ENCODE measurements at places on chromosomes 2 and 18.

DNA sequence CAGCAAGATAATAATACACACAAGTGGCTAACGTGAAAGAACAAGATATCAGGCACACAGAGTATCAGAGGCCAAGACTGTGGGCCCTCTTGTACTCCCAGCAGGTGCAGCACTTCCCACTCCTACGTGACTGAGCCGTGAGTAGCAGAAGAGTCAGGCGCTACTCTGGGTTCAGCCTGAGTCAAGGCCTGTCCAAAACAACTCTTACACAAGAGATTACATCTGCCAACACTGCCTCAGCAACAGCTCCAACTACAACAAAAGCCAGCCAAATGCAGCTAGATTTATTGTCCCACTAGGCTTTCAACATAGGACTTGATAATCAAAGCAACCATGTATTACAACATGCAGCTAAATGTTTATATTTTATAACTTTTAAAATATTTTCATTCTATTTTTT, 56.2 kb downstream of the ITSN2 start:
- no peak for DNase-seq

DNA sequence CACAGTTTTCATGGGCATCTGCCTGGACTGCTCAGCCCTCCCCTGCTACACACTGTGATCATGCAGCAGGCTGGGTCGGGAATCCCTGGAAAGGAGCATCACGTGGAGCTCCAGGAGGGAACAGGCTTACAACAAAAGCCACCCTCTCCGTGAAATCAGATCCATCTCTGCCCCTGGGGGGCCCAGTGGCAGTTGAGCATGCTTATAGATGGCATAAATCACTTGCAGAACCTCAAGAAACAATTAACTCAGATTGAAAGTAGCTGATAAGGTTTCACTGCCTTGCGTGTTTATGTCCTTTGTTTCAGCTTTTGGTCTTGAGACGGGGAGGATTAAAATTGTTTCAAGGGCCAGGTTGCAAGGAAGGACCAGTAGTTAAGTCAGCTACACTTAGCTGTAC, 354.8 kb upstream of the MEIS1 start:
- no peak for DNase-seq

- no peak for DNase-seq
These were observed 747.9 kb downstream of the SOCS6 start for GRCh38 chr18:71036783-71037182.

- DNase-seq: no peak
These were observed 679.7 kb downstream of the METTL4 start for GRCh38 chr18:1891641-1892040.

DNA sequence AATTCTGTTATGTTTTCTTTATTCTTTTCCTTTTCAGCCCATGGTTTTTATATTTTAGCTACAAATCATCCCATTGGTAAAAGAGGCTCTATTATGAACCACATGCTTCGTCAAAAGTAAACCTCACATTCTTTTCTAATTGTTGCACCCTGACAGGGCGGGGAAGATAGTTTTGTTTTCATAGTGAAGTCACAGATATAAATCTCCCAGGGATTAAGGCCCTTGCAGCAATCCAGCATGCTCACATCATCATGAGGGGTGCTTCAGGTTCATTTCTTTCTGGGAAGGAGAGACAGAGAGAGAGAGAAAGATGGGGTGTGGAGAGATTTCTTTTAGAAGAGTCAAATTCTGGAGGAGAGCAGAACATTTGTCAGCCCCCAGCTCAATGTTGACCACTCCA, 124.5 kb upstream of the CDC42EP3 start:
- no peak for DNase-seq

DNA sequence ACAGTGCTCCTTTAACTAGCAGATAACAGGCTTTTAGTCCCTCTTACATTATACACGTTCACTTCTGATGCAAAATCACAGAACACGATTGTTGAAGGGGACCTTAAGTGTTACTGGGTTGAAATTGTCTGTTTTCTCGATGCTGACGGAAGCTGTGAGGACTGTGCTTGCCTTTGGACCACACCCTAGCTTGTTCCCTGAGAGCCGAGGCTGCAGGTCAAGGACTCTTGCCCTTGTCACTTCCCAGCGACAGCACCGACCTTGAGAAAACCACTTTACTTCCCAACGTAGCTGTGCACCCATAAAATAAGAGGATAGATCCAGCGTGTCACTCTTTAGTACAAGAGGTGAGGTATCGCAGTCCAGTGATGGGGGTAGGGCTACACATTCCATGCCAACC, 701.0 kb downstream of the DCDC2C start:
- DNase-seq: no peak

DNA sequence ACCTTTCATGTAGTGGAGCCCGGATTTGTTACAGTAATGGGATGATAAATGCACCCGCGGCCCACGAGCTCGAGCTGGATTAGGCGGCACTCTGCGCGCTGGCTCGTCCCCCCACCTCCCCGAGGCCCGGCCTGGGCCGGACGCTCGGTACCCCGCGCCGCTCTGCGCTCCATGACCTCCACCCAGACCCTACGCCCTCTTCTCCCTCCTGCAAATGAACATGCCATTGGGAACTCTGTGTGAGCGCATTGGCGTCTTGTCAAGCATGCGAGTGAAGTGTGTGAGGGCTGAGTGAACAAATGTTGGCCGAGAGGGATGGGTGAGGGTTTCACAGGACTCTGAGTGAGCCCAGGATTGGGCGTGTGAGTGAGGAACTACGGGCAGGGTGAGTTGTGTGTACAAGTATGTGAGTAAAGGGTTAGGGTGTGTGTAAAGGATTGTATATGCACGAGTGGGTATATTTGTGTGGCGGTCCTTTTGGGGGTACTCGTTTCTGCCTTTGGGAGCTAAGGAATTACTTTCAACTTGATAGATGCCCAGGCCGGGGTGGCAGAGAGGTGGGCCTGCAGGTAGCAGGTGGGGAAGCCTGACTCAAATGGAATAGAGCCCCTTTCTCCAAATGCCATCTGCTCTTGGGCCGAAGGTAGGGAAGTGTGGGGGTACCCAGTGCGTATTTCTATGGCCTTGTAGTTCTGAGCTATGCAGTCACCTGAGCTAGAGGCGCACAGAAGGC, 2.9 kb upstream of the EN1 start:
- DNase-seq: no peak

DNA sequence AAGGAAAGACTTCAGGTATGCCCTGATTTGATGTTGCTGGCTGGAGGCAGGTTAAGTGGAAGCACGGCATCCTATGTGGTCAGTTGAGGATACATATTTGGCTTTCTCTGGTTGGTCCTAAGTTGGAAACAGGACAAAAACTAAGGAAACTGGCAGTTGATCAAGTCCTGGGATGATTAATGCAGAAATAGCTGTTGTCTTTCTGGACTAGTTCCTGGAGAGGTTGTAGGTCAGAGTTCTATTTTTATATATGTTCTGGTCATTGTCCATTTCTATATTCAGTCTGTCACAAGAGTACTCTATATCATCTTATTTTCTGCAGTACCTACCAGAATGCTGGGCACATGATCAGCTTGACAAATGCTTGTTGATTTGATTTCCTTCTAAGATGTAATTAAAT, 4.0 kb upstream of the SLC35F5 start:
- DNase-seq: no peak

- DNase-seq: no peak
These were observed 104.2 kb downstream of the SPTBN1 start for GRCh38 chr2:54560146-54560881.

DNA sequence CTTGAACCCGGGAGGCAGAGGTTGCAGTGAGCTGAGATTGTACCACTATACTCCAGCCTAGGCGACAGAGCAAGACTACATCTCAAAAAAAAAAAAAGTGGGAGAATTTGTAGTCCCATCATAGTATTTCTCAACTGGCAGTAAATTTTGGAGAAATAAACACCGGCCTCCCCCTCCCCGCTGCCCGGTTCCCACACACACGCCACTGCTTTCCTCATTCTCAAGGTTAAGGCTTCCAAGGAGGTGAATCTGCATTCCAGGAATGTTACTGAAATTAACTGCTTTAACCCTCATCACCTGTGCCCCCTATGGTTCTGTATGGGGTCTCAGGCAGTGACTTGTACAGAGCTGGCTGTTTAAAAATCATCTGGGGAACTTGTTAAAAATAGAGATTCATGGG, 49.9 kb downstream of the MRPL35 start:
- DNase-seq: no peak

GRCh38 chr18:75142677-75143076, 66.3 kb downstream of the PTGR3 start:
- DNase-seq: no peak

DNA sequence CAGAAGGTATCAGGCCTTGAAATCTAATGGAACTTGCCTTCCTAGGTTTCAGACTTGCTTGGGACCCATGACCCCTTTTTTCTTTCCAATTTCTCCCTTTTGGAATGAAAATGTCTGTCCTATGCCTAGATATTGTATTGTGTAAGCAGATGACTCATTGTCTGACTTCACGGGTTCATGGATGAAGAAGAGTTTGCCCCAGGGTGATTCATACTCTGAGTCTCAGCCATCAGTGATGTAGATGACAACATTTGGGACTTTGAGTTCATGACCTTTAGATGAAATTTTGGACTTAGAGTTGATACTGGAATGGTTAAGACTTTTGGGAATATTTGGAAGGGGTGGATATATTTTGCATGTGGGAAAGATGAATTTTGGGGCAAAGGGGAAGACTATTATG, 11.2 kb upstream of the SCYGR5 start:
- no peak for DNase-seq

GRCh38 chr2:144235050-144235449, 284.9 kb downstream of the ZEB2 start:
- no peak for DNase-seq

GRCh38 chr2:15940661-15941480, 521 bp downstream of the MYCN start:
- DNase-seq: no peak

GRCh38 chr2:11043245-11043644, 112.0 kb upstream of the SLC66A3 start:
- no peak for DNase-seq

- DNase-seq: no peak
These were observed 9.6 kb downstream of the CACNB4 start for GRCh38 chr2:152089238-152089637.

DNA sequence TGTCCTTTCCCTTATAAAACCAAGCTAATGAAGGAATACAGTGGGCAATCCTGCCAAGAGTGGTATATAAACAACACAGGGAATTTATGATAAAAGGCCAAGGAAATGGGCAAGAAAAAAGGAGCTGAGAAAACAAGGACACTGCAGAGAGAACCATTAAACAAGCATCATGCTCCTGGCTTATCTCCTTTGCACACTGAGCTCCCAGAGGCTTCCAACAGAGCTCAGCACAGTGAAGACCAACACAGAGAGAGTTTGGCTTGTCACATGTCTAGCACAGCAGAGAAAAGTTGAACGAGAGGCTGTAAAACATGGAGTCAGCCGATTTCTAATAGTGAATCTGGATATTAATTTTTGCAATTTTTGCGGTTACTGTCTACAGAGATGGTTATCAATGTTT, 68.0 kb upstream of the KLF7 start:
- DNase-seq: no peak

DNA sequence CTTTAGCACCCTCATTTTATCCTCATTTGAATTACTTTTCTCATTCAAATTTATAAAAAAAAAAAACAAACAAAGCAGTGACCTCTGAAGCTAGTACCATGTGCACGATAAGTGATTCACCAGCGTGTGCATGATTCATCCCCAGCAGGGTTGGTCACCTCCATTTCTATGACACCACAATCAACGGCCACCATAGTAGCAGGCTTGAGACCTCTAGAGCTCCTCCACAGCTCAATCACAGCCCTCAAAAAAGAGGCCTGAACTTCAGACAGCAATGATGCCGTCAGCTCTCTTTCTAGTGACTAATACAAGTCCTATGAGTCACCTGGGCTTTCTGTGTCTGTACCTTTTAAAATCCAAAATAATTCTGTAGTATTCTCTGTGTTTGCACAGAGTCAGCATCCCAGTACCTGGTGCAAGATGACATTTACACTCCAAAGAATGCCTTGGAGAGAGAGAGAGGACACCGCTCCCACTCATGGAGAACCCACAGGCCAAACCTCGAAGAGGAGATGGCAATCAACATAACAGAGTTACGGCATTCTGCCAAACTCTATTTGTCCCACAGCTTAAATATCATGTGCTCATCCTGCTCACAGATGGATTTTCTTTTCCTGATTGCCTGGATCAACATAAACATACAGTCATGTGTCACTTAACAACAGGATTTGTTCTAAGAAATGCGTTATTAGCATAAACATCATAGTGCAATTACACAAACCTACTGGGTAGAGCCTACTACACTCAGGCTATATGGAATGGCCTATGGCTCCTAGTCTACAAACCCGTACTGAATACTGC, 58.7 kb downstream of the L3MBTL4 start:
- no peak for DNase-seq

DNA sequence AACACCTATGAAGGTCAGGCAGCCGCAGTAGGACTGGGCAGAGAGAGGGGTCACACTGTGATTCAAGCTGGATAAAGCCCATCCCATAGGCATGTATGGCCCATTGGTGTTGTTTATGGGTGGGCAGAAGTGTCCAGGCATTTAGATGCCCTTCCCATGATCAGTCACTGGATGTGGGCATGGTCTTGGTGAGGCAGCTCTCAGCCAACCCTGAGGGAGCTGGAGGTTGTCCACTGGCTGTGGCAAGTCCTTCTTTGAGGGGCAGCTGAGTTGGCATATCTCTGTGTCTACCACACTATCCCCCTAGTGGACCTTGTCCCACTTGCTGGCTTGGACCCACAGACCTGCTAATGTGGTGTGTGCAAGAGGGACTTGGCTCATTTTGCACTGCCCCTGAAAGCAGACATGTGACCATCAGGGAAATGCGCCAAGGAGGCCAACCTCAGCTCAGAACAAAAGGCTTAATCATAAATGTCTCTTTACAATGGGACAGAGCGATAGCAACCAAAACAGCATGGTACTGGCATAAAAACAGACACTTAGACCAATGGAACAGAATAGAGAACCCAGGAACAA, 82.0 kb downstream of the TMEM17 start:
- DNase-seq: no peak

GRCh38 chr2:42951263-42951938, 159.0 kb upstream of the HAAO start:
- no peak for DNase-seq

- no peak for DNase-seq
These were observed 136.6 kb upstream of the ASB18 start for GRCh38 chr2:236400594-236401360.

DNA sequence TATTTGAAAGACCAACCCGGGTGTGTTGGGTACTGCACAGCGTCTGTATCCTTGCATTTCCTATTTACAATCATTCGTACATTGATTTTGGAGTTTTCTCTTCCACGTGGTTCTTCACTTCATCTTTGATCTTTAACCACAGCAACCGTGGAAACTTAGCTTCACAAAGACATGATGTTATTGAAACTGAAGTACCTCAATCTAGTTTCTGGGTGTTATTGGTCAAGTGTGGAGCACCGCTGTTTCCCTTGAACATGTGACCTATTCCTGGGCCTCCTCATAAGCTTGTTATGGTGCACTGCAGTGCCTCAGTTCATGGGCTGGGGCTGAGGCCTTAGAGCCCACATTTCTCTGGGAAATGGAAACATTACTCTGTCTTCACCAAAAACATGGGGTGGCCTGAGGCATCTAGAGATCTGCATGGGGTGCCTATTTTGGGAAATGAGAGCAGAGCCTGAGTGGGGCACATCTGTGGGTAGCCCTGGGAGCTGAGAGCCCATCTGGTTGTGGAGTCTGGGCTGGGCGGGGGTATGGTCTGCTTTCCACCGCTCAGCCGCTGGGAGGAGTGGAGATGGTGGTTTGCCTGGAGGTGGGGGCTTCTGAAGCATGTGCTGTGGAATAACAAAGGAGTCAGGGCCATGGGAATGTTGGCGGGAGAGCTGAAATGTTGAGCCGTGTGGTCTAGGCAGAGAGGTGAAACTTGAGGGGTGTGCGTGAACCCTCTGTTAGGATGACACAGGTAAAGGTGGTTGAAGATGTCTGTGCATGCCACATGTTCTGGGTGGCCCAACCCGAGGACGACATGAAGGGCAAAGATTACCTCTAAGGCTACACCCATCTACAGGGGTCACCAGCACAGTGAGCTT, 37.4 kb downstream of the ZNF236 start:
- DNase-seq: peak; percentile 15

Measured in activated T-cell treated with anti-CD3 and anti-CD28 coated beads for 48 hours (primary cell).